AG09319 (cell line): ENCODE measurements at places on chromosomes 1 and 21.

DNA sequence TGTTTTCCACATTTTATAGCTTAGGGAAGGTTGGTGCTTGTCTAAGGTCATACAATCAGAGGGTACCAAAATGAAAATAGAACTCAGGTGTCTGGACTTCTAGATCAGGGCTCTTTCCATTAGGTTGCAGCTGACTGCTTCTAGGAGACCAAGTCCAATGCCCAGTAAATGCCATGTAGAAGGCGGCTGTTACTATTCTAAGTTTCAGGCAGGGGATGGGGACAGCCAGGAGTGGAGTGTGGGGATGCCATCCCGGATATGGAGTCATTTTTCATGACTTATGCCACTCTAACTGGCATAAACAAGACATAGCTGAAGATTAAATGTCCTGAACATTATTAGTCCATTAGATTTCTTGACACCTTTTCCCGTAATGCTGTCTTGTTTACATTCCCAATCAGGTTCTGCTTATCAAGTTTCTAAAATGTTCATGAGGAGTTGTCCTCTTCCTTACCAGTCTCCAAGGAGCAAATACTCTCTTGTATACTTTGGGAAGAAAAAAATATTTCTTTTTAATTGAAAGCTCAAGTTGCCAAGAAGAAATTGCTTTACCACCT is 31.5 kb downstream of the XCL1 start:
- DNase-seq: no peak

GRCh38 chr1:57329937-57330336 is 93.9 kb downstream of the DAB1 start:
- no peak for DNase-seq

- DNase-seq: no peak
Observed at GRCh38 chr1:174877208-174877673, 122.5 kb upstream of the CACYBP start.

DNA sequence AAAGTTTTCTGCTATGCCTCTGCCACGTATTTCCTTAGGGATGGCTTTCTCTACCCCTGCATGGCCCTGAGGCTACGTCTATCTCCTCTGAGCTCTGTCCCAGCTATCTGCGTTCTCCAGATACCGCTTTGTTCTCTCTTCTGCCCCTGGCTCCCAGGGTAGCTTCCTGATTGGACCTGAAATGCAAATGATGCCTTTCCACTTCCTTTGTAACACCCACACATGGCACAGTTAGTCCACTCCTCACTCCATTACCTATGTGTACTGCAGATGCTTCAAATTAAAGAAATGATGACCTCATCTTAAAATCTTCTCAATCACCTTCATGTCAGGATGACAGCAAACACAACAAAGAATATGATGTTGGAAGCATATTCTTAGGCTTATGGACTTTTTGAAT is 138.6 kb upstream of the POGK start:
- DNase-seq: no peak

- no peak for DNase-seq
Observed at GRCh38 chr1:244680667-244681066, 27.7 kb downstream of the DESI2 start.

GRCh38 chr21:42429856-42430255 is 26.2 kb downstream of the UBASH3A start:
- no peak for DNase-seq

DNA sequence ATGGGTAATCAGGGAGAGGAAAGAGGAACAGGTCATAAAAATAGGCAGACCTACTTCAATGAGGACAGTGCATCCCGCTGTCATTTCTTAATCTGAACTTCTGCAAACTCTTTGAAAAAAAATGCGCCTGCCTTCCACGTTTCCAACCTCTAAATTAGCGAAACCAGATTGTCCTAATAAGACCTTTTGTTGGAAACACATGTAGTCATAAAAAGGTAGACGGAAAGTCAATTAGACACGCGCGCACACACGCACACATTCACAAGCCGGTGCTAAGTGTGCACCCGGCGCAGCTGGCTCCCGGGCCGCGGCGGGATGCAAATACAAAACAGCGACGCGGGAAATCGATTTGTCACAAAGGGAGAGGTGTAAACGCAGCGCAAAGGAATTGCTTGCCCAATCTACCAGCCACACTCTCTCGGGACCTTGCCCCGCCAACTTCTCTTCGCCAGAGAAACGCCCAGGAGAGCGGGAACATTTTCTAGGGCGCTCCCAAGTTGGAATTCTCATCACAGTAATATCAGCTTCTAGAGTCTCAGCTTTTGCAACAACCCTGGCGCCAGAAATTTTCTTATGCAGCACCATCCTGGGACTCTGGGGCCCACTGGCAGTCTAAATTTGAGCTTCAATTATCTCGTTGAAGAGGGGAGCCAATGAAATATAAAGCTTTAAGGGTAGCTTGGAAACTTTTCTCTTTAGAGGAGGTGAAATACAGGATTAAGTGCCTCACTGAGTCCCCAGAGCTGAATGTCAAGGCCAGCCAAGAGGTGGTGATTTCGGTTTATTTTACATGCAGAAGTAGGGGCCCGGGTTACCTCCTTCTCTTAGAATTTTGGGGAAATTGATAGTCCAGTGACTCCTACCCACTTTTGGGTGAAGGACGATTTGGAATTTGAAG is 4.5 kb downstream of the PRRX1 start:
- no peak for DNase-seq

GRCh38 chr1:245953876-245954660 is 553.0 kb downstream of the SMYD3 start:
- DNase-seq: no peak

GRCh38 chr1:51569284-51570062 is 47.4 kb upstream of the OSBPL9 start:
- DNase-seq: no peak

GRCh38 chr1:219085988-219086387 is 87.7 kb upstream of the LYPLAL1 start:
- DNase-seq: no peak

DNA sequence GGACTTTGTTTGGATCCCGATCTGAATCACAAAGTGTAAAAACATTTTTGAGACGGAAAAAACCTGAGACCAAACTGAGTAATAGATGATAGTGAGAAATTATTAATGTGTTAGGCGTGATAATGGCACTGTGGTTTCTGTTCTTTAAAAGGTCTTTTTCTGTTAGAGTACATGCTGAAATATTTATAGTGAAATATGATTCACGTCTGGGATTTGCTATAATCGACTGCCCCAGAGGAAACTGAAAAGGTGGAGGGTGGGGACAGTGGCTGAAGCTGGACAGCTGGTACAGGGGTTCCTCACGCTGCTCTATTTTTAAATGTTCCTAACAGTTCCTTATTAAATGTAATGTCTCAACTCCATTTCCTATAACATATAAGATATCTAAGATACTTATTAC is 11.2 kb downstream of the URB1 start:
- DNase-seq: no peak

DNA sequence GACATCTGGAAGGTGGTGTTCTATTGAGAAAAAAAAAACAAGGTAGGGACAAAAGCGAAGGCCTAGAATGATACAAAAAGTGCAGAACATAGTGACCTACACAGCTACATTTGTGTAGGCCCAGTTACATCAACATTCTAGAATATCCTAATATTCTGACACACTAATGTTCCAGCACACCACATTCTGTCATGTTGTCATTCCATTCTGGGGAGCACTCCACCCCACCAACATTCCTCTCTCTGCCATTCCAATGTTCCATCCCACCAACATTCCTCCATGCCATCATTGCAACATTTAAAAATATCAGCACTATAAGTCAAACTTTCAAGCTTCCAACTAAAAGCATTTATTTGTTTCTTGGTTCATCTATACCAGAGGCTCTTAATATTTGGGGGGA is 28.5 kb downstream of the COA7 start:
- no peak for DNase-seq

DNA sequence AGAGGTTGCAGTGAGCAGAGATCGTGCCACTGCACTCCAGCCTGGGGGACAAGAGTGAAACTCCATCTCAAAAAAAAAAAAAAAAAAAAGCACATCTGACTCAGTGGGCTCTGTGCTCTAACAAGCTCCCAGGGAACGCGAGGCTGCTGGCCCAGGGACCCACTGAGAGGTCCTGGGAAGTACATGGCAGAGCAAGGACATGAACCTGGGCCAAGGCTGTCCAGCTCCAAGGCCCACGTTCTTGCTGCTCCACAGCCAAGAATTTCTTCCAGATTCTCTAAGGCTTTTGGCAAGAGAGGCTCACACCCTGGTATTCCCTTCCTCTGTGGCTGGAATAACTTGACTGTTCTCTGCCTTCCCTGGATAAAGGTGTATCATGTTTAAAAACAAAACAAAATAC is 15.4 kb upstream of the AGTRAP start:
- DNase-seq: no peak

DNA sequence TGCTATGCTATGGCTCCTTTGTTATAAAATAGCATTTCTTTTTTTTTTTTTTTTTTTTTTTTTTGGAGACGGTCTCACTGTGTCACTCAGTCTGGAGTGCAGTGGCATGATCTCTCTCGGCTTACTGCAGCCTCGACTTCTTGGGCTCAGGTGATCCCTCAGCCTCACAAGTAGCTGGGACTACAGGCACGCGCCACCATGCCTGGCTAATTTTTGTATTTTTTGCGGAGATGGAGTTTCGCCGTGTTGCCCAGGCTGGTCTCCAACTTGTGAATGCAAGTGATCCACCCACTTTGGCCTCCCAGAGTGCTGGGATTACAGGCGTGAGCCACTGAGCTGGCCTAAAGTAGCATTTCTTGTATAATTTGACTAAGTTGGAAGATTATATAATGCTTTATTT is 10.8 kb downstream of the CAMTA1 start:
- DNase-seq: no peak

DNA sequence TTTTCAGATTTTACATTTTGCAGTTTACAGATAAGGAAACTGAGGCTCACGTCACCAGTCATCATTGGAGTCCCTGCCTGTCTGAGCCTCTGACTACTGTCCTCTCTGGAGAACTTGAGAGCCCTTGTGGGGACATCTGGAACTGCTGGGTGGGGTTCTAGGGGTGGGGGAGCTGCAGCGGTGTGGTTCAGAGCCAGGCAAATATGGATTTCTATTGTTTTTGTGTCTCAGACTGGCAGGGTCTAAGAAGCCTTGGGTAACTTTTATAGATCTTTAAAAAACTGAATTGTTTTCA is 46.9 kb downstream of the IER5 start:
- no peak for DNase-seq

DNA sequence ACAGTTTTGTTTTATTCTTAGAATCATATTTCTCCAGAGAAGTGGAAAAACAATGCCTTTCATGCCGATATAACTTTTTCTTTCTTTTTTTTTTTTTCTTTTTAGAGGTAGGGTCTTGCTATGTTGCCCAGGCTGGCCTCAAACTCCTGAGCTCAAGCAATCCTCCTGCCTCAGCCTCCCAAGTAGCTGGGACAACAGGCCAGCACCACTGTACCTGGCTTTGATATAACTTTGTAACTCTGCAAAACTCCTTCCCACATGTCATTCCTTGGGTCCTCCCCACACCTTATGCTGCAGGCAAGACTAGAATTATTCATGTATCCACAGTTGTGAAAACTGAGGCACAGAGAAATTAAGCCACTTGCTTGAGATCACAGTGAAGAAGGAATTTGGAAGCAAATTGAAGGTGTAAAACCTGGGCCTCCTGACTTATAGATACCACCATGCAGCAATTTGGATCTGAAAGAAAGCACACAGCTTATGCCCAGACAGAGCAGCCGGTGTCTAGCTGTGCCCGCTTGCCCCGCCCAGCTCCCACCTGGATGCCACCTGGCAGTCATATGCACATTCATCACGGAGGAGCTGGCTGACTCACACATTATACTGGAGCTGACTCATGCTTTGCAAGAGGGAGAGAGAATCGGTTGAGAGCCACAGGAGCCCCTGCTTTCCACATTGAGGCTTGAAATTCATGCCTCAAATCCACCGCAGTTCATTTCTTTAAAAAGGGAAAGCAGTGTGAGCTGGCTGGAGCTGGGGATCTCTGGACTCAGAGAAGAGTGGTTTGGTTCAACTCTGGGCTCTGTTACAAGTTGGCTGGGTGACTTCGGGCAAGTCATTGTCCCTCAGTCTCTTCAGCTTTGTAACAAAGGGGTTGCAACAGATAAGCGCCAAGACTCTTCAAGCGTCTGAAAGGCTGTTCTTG is 8.3 kb upstream of the SLC2A1 start:
- DNase-seq: peak; percentile 46

DNA sequence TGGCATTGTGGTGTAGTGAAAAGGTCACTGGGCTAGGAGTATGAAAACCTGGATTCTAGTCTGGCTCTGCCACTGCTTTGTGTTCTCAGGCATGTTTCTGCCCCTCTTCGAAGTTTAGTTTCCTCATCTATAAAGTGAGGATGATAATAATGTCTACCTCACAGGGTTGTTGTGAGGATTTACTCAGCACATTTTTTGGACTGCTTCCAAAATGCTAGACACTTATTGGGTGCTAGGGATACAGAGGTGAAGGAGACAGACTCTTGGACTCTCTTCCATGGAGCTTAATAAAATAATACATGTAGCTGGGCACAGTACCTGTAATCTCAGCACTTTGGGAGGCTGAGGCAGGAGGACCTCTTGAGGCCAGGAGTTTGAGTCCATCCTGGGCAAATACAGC is 3.6 kb downstream of the KIF2C start:
- DNase-seq: no peak

GRCh38 chr1:23727362-23727811 is 15.9 kb upstream of the ELOA start:
- DNase-seq: peak; percentile 85

- no peak for DNase-seq
Observed at GRCh38 chr1:177063648-177064047, 100.9 kb downstream of the ASTN1 start.

DNA sequence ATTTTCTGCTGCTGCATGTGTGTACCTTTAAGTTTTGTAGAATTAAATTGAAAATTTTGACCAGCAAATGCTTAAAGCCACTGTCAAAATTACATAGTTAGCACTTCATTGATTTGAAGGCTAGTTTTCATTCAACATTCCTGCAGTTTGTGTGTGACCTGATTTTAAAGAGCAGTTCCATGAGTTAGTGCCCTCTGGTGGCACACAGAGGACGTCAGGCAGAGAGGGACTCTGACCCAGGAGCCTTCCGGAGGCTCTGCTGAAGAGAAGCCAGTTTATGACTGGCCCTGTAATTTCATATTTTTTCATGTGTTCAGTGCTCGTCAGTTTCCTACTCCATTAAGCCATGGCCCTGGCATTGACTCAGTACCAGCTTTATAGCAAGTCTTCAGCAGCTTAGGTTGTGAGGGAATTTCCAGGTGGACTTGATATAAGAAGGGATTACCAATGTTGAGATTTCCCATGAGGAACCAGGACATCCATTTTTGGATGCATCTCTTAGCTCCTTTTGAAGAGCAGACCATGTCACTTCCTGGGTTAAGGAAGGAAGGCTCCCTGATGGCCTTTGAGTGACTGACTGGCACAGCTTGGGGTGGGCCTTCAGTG is 104.7 kb downstream of the CAMTA1 start:
- DNase-seq: no peak

DNA sequence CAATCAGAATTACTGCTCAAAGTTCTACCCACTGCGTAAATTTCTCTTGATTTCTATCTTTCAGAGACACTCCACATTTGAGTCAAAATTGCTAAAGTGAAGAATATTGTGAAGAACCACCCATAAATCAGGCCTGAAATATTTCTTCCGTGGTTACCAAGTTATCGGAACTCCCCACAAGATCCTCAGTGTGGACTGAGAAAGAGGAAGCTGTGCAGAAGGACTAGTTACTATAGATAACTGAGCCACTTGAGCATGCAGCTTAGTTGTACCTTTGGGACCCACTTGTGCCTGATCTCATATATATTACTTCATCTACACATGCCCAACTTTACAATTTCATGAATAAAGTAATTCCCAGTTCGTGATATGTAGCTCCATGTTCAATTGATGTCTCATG is 18.4 kb downstream of the RWDD3 start:
- no peak for DNase-seq

GRCh38 chr21:36554411-36555157 is 74.7 kb upstream of the CLDN14 start:
- no peak for DNase-seq
